ENCODE measurements at places on chromosomes 4 and X.

- no peak for DNase-seq
Observed at GRCh38 chrX:129791336-129791735, 11.6 kb downstream of the SASH3 start.

- no peak for DNase-seq
Observed at GRCh38 chr4:75002381-75002780, 69.5 kb downstream of the PARM1 start.

DNA sequence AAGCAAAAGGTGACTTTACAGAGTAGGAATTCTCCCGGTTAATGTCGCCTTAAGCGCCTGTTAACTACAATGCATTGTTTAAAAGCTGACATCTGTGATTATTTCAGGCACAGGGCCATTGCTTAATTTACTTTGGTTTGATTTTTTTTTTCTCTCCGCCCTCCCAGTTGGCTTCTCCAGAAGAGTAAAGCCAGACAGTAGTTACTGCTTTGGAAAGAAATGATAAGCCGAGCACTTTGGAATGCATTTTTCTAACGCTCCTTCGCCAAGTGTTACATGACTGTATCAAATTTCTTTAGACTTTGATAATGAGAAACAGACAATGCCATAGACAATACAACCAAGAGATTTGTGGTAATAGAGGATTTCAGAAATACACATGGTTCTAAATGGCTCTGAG is 383.0 kb upstream of the TENM3 start:
- no peak for DNase-seq

DNA sequence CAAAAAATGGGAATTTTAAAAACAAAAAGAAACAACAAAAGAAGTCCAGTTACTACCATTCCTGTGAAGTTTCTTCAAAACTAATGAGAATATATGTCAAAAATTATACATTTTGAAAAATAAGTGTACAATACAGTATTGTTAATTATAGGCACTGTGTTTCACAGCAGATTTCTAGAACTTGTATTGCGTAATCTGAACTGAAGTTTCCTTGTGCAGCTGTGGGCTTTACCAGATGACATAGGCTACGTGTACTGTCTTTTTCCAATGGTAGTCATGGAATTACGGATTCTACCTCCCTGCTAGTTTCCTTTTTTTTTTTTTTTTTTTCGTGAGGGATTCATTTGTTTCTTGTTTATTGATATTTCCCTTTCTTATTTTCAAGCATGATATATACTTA is 113.8 kb upstream of the GABRA2 start:
- no peak for DNase-seq

- DNase-seq: no peak
Observed at GRCh38 chr4:54268151-54268550, 39.1 kb downstream of the PDGFRA start.

- DNase-seq: no peak
Observed at GRCh38 chr4:154277172-154277571, 214.4 kb downstream of the DCHS2 start.

DNA sequence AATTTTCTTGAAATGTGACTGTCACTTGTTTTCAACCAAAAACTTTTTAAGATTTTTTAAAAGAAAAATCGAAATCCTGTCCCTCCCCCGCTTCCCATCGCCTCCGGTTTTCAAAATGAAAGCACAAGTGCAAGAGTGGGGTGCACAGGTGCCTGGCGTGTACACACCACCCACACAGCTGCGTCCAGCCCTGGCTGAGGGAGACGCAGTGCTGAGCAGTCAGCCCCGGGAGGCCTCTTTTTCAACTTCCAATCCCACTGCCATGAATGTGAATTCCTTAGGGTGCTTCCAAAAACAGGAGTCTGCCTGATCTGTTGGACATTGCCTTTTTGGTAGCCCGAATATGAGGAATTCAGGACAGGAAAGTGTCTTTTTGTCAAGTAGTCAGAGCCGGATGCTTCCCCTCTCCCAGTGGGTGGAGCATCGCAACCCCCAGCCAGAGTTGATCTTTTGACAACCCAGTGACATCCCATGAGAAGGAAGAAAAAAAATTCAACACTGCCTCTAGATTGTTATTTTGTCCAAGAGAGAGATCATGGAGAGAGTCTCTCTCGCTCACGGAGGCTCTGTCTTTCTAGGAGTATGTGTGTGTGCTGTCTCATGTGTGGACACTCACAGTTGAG is 8.9 kb downstream of the PRRG3 start:
- no peak for DNase-seq

DNA sequence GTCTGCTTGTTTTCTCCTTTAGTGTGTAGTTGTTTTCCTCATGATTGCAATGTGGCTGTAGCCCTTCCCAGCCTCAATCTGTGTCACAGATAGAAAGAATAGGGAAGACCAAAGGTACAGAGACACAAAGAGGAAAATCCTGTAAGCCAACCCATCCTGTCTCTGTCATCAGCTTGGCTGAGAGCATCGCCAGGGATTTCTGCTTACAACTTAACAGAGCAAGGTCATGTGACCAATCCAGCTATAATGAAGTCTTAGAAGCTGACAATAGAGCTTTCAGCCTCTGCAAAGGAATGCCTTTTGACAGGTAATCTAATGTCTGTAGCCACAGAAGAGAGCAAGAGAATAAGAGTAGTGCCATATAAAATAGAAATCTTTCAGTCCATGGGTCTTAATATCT is 1598.0 kb upstream of the AGA start:
- no peak for DNase-seq

DNA sequence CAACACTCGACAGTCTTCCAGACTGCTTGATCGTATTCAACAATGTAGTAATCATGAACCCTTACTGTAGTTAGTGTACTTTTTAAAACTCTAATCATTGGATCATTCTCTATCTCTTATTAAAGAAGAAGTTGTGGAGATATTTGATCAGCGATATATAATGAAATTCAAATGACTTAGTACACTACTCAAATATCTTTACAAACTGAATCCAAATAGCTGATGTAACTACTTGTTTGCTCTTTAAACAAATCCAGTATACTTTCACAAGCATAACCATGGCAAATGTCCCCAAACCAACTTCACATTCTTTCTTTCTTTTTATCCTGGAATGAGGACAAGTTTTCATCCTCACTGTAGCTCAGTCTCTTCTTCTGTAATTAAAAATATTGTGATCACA is 1569.9 kb upstream of the ADGRL3 start:
- DNase-seq: no peak

DNA sequence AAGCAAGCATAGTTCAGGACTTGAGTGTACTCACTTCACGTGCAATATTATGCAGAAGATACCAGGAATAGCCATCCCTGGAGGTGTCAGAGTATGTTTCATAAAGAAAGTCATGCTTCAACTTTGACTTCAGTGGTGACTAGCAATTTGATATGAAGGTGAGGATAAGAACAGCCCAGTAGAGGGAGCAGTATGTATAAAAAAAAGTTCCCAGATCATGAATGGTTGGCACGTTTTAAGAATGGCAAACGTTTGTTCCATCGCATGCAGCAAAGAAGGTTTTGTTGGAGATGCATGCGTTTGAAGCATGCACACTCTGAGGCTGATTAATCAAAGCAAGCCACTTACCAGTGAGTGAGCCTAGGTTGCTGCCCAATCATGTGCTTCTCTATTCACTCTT is 33.5 kb upstream of the SLITRK4 start:
- DNase-seq: no peak

DNA sequence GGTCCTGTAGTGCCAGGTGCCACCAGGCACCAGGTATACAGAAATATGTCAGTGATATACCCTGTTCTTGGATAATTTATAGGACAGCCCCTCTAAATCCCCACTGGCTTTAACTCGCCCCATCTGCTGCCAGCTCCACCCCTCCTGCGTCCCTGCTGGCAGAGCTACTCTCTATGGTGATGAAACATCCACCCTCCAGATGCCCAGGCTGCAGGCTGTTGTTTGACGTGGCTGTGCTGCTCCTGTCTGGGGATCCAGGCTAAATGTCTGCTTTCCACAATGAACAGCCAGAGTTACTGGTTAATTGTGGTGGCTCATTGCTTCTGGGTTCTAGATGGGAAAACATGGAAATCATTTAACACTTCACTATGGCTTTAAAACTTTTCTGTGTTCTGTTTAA is 12.9 kb downstream of the NHSL2 start:
- no peak for DNase-seq

All from T1000 (cell line).